ENCODE measurements at places on chromosomes 6 and 20.

- no peak for DNase-seq
Measured at GRCh38 chr6:122997541-122998150, 1.6 kb downstream of the CLVS2 start.

DNA sequence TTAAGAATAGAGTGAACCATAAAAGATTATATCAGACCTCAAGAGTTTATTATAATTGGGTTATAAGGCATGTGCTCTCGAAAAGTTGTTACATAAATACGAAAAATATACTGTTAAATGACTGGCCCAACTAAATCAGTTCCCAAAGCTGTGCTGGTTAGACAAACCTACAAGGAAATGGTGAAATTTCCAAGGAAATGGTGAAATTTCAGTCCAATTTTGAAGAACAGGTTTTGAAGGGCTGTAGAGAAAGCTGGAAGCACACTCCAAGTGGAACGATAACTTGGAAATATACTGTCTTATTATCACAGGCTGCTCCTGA, 400 bp upstream of the TRMT11 start:
- no peak for DNase-seq

DNA sequence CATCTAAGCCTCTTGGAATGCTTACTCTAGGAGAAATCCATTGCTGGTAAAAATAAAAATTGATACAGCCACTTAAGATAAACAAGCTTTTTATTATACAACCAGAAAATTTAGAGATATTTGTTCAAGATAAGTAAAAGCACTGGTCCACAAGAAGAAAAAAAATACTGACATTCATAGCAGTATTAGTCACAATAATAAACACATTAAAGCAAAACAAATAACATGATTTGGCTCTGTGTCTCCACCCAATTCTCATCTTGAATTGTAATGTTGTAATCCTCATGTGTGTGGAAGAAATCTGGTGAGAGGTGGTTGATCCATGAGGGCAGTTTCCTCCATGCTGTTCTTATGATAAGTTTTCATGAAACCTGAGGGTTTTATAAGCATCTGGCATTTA, 1093.5 kb upstream of the ADGRB3 start:
- no peak for DNase-seq

DNA sequence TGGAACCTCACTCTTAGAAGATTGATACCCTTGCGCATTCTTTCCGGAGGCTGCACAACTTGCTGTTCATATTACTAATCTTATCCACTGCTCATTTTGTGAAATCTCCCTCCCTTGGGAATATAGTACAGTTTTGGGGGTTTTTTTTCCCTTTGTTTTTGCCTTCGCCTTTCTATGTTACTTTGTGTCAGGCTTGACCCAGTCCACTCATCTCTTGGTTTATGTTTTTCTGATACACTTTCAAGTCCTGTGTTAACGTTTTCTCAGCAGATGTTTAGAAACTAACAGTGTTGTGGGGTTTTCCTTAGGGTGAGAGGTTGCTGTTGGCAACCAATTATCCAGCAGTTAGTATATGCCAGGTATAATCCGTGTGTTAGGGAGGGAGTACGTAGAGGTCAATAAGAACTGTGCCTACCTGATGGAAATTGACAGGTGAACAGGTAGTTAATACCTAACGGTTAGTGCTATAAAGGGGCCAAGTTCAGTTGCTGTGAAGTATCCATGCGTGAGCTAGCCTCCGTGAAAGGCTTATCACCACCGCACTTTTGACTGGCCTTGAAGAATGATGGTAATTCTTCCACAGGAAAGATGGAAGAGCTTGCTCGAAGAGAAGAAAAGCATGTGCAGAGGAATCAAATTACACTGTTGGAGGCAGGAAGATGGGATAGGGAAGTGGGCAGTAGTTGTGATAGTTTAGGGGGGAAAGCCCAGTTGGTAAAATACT, 1.4 kb downstream of the NFYA start:
- DNase-seq, result peak; percentile 14

DNA sequence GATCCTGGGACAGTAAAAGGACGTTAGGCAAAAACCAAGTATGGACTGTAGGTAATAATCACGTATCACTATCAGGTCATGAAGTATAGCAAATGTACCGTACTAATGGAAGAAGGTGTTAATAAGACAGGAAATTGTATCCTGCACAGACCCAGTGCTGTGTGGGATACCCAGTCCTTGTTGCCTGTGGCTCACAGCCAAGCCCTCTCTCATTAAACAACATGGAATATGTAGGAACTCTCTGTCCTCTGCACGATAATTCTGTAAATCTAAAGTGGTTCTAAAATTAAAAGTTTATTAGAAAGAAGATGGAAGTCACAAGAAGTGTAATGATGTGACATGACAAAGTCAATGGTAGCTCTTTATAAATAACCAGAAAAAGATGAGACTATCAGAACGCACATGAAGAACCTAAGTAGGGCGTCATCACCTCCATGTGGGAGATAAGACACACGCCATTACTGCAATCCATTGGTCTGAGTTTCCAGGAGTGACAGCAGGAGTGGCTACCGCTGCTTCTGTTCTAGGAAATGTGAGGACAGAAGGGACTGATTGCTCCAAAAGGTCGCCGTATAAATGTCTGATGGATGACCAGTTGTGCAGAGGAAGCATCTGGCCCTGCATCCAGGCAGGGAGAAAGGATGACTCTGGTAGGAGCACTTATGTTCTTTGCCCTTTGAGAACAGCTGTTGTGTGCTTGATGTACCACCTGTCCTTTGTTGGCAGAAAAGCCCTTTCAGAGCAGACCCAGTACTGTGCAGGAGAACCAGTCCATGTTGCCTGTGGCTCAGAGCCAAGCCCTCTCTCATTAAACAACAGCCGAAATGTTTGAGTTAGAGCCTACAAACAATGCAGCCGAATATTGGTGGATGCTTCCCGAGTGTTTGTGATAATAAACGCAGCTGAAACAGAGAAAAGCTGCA, 125.6 kb downstream of the FIG4 start:
- DNase-seq, result no peak

GRCh38 chr20:13430346-13431002, 208.3 kb downstream of the TASP1 start:
- no peak for DNase-seq

- no peak for DNase-seq
Measured at GRCh38 chr6:158751921-158752320, 67.2 kb downstream of the EZR start.

- no peak for DNase-seq
Measured at GRCh38 chr20:24989162-24989561, 3.4 kb downstream of the APMAP start.

DNA sequence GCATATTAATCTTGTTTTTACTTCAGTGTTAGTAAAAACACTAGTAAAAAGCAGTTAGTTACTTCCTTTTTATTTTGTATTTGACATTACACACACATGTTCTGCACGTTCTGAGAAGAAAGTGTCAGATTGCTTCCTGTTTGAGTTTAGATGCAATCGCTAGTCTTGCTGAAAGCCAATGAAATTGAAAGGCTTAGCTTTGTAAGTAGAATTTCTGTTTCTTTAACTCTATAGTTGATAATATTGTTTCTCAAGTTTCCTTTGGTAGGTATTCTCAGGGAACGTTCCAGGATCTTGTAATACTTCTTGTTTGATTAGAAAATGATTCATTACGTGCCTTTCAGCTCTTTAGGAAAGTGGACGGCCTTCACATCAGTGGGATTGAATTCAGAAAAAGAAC, 55.0 kb downstream of the CDKAL1 start:
- DNase-seq, result peak; percentile 16

GRCh38 chr6:168326294-168327261, 7.0 kb upstream of the DACT2 start:
- no peak for DNase-seq

DNA sequence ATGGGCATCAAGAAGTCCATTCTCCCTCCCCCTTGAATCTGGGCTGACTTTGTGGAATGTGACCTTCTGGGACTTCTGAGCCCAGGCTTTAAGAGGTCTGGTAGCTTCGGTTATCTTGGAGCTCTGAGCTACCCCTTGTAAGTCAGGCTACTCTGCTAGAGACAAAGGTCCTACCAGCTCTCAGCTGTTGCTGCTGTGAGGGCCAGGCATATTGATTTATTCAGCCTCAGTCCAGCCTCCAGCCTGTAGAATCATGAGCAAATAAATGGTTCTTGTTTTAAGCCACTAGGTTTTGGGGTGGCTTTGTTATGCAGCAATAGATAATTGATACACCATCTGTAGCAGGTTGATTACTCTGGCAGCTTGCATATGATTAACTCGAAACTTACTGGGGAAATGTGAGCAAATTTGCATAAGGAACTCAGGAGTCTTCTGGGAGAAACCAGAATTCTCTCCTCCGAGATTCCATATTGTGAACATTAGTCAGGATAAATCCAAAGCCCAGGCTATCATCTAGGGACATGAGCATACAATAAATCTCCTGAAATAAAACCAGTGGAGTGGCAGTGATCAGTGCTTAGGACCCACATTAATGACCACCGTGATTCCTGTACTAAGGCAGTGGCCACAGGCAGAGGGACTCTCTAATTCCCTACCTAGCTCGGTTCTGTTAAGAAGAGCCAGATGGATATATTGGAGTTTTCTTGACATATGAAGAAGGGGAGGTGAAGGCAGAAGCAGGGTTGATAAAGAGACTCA, 336.1 kb downstream of the CDC5L start:
- DNase-seq, result no peak

GRCh38 chr20:41229259-41229658, 88.3 kb downstream of the ZHX3 start:
- no peak for DNase-seq

DNA sequence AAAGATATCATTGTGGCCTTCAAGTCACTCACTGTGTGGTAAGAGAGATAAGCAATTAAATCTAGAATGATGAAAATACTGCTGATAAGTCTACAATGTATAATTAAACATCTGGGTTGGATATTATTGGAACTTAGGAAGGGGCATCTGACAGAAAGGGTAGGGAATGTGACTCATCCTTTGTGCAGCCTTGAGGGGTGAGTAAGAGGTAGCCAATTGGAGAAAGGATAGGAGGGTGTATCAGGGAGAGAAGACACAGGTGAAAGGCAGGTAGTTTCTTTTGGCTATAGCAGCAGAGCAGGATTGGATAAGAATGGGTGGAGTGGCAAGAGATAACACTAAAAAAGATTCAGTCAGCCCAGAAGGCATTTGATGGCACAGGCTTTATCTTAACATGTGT, 182.0 kb downstream of the COL21A1 start:
- DNase-seq, result no peak

- DNase-seq, result no peak
Measured at GRCh38 chr6:119871520-119871919, 522.0 kb upstream of the MAN1A1 start.

GRCh38 chr6:170206317-170206621, 84.6 kb downstream of the DLL1 start:
- DNase-seq, result no peak

DNA sequence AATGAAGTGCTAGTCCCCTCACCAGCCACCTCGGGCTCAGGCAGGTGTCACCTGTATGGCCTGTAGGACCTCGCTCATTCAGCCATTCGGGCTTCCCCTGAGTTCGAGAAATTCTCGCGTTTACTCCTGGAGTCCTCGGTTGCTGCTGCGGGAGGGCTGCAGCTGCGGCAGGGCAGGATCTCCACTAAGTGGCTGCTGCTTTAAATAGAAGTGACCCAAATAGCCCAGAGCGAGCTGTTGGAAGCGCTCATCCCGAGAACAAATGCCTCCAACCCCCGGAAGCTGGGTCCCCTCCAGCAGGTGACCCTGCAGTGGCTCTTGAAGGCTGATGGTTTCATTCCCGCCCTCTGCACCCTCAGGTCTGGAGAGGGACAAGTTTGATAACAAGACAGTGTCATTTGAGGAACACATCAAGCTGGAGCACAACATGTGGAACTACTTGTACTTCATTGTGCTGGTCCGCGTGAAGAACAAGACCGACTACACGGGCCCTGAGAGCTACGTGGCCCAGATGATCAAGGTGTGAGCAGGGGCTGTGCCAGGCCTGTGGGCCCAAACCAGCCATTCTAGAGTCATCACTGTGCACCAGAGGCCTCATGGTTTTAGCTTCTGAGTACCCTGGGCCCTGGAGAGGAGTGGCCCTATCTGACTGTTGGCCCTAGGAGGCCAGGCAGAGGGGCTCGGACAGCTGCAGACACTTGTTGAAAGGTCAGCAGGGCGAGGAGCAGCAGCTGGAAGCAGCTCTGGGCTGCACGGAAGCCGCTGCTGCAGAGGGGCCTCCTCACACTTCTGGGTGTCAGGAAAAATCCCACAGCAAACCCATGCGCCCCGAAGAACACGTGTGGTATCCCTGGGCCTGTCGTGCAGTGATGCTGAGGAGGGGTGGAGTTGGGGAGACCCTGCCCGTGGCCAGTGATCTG, 18.1 kb downstream of the UQCC2 start:
- no peak for DNase-seq

GRCh38 chr6:98833307-98834059, 891 bp upstream of the POU3F2 start:
- DNase-seq, result no peak

DNA sequence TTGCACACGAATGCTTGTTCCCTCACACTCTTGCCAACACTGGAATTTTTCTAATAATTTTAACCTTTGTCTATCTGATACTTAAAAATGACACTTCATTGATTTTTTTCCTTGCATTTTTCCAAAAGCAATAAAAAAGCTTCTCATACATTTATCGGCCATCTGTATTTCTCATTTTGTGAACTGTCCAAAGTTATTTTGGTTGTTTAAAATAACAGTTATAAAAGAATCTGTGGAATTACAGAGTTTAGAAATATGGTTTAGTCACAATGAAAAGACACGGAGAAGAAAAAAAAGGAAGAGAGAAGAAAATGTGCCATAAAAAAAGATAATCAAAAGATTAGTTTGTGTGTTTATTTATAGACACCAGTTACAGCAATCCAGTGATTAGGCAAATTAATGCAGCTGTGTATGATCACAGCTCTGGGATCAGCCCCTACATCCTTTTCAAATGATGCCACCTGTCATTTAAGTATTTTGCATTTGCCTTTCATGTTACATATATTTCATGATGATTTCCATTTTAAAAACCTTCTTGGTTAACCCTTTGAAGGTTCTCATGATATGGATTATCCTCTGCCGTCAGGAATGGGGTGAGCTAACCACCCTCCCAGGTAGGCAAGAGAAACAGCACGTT, 171.7 kb downstream of the BACH2 start:
- no peak for DNase-seq

- peak; percentile 24 for DNase-seq
Measured at GRCh38 chr6:159646733-159647132, 46.3 kb downstream of the SOD2 start.

DNA sequence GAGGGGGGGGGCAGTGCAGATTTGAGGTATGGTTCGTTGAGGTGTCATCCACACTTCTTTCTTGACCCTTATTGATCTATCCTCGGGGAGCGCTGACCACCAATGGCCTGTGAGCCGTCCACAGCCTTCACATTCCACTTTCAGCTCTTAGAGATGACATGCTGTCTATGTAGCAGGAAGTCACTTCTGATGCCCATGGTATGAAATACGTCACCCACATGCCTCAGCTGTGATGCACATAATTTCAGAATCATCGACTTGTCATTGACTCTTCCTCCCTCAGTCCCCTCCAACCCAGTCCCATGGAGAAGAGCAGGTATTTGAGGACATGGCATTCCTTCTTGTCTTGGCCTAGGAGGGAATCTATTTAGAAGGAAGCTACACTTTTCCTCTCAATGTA, 4.7 kb upstream of the ADGRF5 start:
- DNase-seq, result peak; percentile 11
